Caki2 (cell line): ENCODE measurements at places on chromosomes 16 and 17.

DNA sequence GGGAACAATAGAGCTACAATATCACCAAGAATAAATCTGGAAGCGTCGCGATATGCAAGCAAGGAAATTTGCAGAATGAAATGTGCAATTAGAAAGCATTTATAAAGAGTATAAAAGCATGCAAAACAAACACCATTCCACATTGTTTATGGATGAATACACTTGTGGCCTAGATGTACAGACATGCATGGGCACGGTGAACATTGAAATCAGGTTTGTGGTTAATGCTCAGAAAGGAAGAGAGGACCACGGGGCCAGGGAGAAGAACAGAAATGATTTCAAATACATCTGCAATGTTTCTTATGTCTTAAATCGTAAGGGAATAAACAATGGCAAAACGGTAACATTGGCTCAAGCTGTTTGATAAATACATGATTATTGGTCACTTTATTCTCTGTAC, 235.9 kb downstream of the FOXL1 start:
- DNase-seq, result no peak

GRCh38 chr16:80208015-80208414, 332.8 kb upstream of the DYNLRB2 start:
- no peak for DNase-seq

GRCh38 chr16:57732714-57733113, 2.9 kb upstream of the KATNB1 start:
- DNase-seq, result no peak

- DNase-seq, result no peak
Measured at GRCh38 chr17:32723310-32723955, 153.5 kb downstream of the MYO1D start.

DNA sequence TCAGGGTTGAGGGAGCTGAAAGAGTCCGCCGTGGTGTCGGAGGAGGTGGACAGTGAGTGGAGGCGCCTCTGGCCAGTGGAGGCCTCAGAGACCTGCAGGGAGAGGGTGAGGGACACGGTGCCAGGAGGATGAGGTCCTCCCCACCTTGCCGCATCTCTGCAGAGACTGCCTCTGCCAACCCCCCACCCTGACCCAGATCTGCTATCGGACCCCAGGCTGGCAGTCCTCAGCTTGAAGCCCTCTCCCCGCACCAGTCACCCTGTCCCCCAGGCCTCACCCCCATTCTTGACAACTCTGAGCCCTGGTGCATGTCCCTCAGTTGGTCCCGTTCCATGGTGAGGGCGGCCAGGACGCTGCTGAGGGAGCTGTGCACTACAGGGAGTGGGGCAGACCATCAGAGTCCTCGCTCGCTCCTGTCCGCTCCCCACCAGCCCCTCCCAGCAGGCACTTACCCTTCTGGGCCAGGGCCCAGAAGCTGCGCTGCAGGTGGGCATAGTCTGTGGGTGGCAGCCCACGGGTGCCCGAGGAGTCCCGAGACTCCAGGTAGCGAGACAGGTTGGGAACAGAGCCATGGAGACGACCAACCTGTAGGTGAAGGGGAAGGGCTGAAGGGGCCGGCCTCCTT, 5.4 kb downstream of the OSBPL7 start:
- no peak for DNase-seq

DNA sequence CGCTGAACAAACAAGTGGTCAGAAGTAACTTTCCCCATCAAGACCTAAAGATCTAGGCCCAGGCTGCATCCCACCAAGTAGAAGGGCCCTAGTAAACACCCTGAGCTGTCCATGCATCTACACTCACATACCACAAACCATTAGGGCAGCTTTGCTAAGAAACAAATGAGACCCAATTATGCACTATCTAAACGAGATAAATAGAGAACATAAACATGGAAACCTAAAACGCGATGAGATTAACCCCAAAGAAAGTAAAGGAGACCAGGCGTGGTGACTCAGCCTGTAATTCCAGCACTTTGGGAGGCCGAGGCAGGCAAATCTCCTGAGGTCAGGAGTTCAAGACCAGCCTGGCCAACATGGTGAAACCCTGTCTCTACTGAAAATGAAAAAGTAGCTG, 5.8 kb downstream of the TXNDC11 start:
- no peak for DNase-seq

DNA sequence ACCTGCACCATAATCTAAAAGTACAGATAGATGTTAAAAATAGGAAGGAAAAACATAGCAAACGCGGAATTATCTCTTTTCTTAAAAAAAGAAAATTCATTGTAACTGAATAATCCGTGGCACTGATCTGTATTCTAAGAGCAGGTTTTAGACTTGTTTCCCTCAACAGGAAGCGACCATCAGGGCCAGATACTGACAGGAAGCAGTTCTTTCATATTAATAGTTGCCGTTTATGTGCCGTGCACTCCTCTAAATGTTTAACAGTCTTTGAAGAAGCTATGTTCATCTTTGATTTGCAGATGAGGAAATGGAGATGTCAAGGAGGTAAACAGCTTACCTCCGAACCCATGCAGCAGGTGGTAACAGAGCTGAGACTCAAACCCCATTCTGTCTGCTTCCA, 23.6 kb downstream of the DYNLRB2 start:
- DNase-seq, result no peak

- DNase-seq, result no peak
Measured at GRCh38 chr17:33603789-33604188, 310.7 kb upstream of the ASIC2 start.

DNA sequence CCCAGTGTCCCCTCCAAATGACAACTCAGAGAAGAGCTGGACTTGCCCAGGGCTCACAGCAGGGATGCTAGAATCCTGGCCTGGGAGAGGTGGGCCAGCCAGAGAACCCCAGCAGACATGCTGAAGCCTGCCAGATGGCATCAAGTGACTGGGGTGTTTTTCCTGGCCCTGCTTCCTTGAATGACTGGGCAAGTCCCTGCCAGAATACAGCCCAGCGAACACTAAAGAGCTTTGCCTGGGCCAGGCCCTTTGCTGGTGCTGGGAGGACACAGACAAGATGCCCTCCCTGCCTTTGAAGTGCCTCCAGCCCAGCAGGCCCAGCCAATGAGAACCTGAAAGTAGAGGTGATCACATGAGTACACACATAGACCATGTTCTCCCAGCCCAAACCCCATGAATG, 11.5 kb downstream of the ZNF319 start:
- DNase-seq, result peak; percentile 70

DNA sequence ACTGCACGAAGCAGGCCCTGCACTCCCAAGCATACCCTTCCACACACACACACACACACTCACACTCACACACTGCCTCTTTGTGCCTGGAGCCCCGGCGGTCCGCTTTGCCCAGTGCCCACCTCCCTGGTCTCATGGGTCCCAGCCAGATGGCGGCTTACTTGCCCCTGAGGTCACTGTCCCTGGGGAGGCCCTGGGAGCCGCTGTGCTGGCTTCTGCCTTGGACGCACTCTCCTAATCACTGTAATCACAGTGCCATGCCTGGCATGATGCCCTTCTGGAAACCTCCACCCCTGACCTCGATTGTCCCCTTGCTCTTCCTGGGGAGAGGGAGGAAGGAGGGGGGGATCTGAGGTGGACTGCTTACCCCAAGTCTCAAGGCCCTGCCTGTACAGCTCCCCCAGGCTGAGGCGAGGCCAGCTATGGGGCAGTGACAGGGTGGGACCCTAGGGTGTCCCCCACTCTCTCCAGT, 36.0 kb downstream of the ARHGAP23 start:
- no peak for DNase-seq

DNA sequence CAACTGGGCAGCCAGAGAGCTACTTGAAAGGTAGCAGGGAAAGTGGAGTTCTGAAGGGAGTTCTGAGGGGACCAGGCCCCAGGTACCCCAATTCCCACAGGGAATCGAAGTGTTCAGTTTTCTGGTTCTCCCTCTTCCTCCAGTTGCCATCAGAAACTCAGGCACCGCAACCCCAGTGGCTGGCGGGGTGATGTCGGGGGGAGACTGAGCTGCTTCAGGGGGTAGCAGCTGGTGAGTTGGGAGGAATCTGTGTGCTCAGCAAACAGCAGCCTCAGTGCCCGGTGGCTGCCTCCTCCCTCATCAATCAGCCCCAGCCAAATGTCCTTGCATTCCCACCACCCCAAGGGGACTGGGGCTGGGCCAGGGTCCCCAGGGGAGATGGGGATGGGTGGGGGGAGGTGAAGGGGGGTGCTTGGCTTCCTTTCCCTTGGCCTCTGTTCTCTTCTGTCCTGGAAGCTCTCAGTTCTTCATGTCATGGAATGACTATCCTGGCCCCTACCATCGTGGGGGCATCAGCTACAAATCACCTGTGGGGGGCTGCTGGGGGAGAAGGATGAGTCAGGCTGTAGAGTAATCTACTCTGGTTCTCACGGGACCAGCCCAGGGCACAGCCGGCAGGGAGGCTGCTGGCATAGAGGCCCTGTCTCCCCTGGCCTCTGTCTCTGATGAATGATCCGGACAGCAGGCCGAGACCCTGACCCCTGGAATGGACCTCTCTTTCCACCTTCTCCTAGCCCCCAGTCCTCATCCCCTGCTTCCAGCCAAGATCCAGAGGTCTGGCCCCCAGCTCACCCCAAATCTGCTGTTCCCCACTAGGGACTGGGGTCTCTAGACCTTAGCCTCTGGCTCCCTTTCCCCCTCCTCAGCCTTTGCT, 2.6 kb upstream of the DNAH2 start:
- DNase-seq, result no peak

- DNase-seq, result peak; percentile 92
Measured at GRCh38 chr16:67170168-67170948, at the start of gene NOL3. Gene NOL3 (plus strand): TSS chr16:67170538.
